ENCODE measurements at places on chromosomes 12 and 14.

GRCh38 chr14:76664790-76665189, 96.5 kb upstream of the VASH1 start:
- H3K36me3 ChIP-seq, result no peaks in the 10 kb centered on the region
- H3K4me3 ChIP-seq, result no peak overlapping the region
- no peaks in the 10 kb centered on the region for H3K4me1 ChIP-seq
- H3K27me3 ChIP-seq, result peaks cover 14% of the 10 kb centered on the region
- no peak for DNase-seq
- H3K27ac ChIP-seq, result no peak overlapping the region

DNA sequence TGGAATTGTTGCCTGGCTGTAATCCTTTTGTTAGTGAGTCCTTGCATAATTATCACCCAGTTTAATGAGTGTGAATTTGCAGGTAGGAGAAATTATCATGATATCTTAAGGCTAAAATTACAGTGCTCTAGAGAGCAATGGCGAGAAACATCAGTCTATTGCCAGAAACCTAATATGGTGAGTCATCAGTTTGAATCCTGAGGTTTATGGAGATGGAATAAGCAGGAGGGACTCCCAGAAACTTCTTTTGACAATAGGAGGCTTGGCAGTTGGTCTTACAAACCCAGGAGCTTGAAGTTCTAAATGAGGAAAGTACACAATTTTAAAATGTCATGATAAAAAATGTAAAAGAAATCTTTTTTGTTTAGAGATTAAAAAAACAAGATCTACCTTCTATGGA, 31.5 kb upstream of the CRADD start:
- no peak overlapping the region for H3K27ac ChIP-seq
- peaks cover 6% of the 10 kb centered on the region for H3K27me3 ChIP-seq
- H3K36me3 ChIP-seq, result no peaks in the 10 kb centered on the region
- H3K4me1 ChIP-seq, result no peaks in the 10 kb centered on the region
- H3K4me3 ChIP-seq, result no peak overlapping the region
- no peak for DNase-seq

DNA sequence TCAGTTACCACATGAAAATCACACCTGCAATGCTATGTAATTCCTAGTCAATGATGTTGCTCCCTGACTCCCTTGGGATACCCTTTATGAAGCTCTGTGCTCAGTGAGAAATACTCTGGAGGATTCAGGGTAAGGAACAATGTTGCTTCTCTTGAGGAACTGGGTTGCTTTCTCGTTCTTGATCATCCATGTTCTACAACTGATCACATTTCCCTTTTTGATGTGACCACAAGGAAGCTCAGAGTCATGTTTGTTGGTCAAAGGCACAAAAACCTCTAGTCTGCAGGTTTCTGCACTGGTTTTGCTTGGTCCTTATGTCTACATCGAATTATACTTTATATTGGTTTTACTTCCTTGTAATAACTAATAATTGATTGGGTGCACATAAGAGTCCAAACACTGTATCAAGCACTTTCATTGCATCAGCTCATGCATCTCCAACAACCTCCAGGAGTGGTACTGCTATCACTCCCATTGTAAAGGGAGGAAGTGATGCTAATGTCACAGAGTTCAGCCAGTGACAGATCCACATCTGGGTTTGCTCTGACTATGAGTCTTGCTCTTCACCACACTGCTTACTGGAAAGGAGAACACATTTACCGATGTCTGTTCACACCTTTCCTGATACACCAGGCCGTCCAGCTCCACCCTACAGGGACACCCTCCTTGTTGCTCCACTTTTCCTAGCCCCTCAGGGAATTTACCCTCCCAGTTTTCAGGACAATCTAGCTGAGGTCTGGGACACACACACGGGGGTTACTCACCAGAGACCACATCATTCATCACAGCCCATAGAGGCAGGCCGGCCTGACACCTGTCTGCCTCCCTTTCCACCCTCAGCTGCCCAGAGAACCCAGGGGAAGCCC, 41.0 kb downstream of the CMKLR1 start:
- H3K4me3 ChIP-seq, result no peak overlapping the region
- H3K27me3 ChIP-seq, result no peaks in the 10 kb centered on the region
- no peak overlapping the region for H3K27ac ChIP-seq
- H3K36me3 ChIP-seq, result no peaks in the 10 kb centered on the region
- peaks cover 11% of the 10 kb centered on the region for H3K4me1 ChIP-seq

GRCh38 chr14:51881636-51882035, 21.2 kb downstream of the GNG2 start:
- no peaks in the 10 kb centered on the region for H3K27me3 ChIP-seq
- peaks cover 88% of the 10 kb centered on the region for H3K4me1 ChIP-seq
- DNase-seq, result no peak
- no peak overlapping the region for H3K4me3 ChIP-seq
- H3K36me3 ChIP-seq, result peaks cover 43% of the 10 kb centered on the region

DNA sequence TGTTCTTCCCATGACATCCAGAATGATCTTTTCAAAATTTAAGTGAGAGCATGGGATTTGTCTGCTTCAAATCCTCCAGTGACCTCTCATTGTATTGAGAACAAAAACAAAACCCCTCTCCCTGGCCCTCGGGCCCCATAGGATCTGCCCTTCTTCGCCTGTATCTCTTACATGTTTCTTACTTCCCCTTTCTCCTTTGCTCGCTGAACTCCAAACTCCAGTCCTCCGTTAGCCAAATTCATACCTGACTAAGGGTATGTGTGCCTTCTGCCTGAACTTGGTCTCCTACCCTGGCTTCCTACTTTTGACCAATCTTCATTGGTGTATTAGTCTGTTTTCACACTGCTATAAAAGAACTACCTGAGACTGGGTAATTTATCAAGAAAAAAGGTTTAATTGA, 13.2 kb upstream of the TSPAN11 start:
- no peak for DNase-seq
- H3K4me1 ChIP-seq, result no peaks in the 10 kb centered on the region
- H3K27ac ChIP-seq, result no peak overlapping the region

- H3K4me3 ChIP-seq, result no peak overlapping the region
- H3K27ac ChIP-seq, result no peak overlapping the region
- H3K4me1 ChIP-seq, result no peaks in the 10 kb centered on the region
- no peaks in the 10 kb centered on the region for H3K36me3 ChIP-seq
These were observed 52.5 kb upstream of the VASH1 start for GRCh38 chr14:76708771-76709170.

DNA sequence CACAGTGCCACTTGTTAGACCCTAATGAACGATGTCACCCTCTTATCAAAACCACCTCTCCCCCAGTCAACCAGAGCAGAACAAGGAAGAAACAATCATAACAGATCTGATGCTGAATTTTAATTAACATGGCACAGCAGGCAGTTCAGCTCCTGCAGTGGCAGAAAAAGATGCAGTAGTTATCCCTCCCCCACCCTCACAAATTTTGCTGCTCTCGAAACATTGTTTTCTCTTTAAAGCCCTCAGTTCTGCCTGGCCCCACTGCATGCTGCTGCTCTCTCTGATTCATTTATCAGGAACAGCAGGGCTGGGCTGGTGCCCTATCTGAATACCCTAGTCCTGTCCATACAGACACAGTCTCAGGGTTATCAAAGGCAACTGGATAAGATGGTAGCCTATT, 12.2 kb downstream of the CCDC175 start:
- no peak overlapping the region for H3K4me3 ChIP-seq
- H3K36me3 ChIP-seq, result no peaks in the 10 kb centered on the region
- H3K4me1 ChIP-seq, result no peaks in the 10 kb centered on the region

DNA sequence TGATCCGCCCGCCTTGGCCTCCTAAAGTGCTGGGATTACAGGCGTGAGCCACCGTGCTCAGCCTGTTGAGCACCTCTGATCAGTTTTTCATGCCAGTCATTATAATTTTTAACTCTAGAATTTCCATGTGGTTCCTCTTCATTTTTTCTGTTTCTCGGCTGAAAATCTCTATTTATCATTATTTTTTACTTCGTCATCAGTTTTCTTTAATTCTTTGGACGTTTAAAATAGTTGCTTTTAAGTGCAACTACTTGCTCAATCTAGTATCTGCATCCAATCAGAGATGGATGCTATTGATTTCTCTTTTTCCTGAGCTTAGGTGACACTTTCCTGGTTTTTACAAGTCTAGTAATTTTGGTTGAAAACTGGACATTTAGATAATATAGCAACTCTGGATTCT, 16.8 kb downstream of the MAPKAPK5 start:
- no peak overlapping the region for H3K27ac ChIP-seq
- H3K4me1 ChIP-seq, result peaks cover 25% of the 10 kb centered on the region
- no peak overlapping the region for H3K4me3 ChIP-seq
- H3K27me3 ChIP-seq, result no peaks in the 10 kb centered on the region
- no peak for DNase-seq
- H3K36me3 ChIP-seq, result peaks cover 28% of the 10 kb centered on the region

GRCh38 chr14:68379510-68380328, 413.1 kb downstream of the ZFP36L1 start:
- peaks cover 63% of the 10 kb centered on the region for H3K4me1 ChIP-seq
- no peaks in the 10 kb centered on the region for H3K27me3 ChIP-seq
- no peak for DNase-seq
- no peak overlapping the region for H3K27ac ChIP-seq

Data from activated naive CD8-positive, alpha-beta T cell treated with anti-CD3 and anti-CD28 coated beads, Interleukin-2, amount 50 U/mL, for 24 hours (primary cell).